Aorta (tissue), 5 donors: ENCODE measurements at places on chromosomes 2 and 18.

GRCh38 chr2:174924061-174924693 is 81.0 kb downstream of the CHN1 start:
- no peaks in the 10 kb centered on the region for H3K4me1 ChIP-seq
- DNase-seq, result no peak
- H3K27ac ChIP-seq, result no peak overlapping the region
- no peaks in the 10 kb centered on the region for H3K36me3 ChIP-seq
- no peaks in the 10 kb centered on the region for H3K27me3 ChIP-seq

- H3K27me3 ChIP-seq, result no peaks in the 10 kb centered on the region
- H3K4me3 ChIP-seq, result no peak overlapping the region
- no peaks in the 10 kb centered on the region for H3K4me1 ChIP-seq
Observed at GRCh38 chr2:10400002-10400401, 48.1 kb downstream of the ODC1 start.

DNA sequence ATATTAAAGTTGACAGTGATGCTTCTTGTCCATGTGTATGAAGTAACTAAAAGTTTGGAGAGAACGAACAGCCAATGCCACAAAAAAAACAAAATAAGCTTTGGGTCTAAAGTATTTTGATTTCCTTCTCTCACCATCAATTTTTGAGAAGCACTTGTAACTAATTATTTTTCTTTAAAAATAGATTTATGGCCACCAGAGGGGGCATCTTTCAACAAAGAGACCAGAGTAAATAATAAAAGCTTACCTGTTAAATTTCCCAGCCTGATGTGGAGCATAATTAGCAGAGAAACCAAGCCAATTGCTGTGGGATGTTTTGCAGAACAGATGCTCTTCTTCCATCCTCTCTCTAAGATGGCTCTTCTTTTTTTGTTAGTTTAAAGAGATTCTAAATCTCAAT is 29.0 kb downstream of the LINC00305 start:
- H3K4me1 ChIP-seq, result no peaks in the 10 kb centered on the region
- no peaks in the 10 kb centered on the region for H3K27me3 ChIP-seq
- H3K27ac ChIP-seq, result no peak overlapping the region
- no peak overlapping the region for H3K4me3 ChIP-seq
- no peaks in the 10 kb centered on the region for H3K36me3 ChIP-seq

- no peaks in the 10 kb centered on the region for H3K4me1 ChIP-seq
- H3K36me3 ChIP-seq, result no peaks in the 10 kb centered on the region
- no peaks in the 10 kb centered on the region for H3K27me3 ChIP-seq
- H3K27ac ChIP-seq, result no peak overlapping the region
Observed at GRCh38 chr18:29693334-29693733, 1349.2 kb downstream of the DSC3 start.

DNA sequence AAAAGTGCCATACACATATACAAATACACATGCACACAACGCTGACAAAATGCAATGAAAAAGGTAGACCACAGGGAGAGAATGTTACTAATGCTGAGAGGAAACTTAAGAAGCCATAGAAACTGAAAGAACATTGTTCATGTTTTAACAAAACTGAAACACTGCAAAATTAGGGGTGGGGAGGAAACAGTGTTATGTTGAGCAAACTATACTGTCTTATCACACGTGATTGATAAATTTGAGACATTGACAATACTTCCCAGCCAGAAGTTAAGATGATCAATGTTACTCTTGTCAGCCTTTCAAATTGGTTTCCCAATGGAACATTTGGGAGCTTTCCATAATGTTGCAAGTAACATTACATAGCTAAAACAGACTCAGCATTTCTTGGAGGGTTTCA is 165.5 kb downstream of the L3MBTL4 start:
- H3K4me3 ChIP-seq, result no peak overlapping the region
- no peaks in the 10 kb centered on the region for H3K27me3 ChIP-seq
- H3K36me3 ChIP-seq, result no peaks in the 10 kb centered on the region

GRCh38 chr2:180621941-180622918 is 358.2 kb upstream of the UBE2E3 start:
- no peak overlapping the region for H3K27ac ChIP-seq
- no peaks in the 10 kb centered on the region for H3K27me3 ChIP-seq
- no peak for DNase-seq
- no peaks in the 10 kb centered on the region for H3K36me3 ChIP-seq
- no peaks in the 10 kb centered on the region for H3K4me1 ChIP-seq
- no peak overlapping the region for H3K4me3 ChIP-seq

- peaks cover 9% of the 10 kb centered on the region for H3K4me1 ChIP-seq
- H3K36me3 ChIP-seq, result no peaks in the 10 kb centered on the region
- H3K27ac ChIP-seq, result no peak overlapping the region
- no peaks in the 10 kb centered on the region for H3K27me3 ChIP-seq
- no peak for DNase-seq
- H3K4me3 ChIP-seq, result no peak overlapping the region
Observed at GRCh38 chr2:65353046-65353445, 79.4 kb downstream of the SPRED2 start.

- no peaks in the 10 kb centered on the region for H3K36me3 ChIP-seq
- no peak for DNase-seq
- H3K4me1 ChIP-seq, result no peaks in the 10 kb centered on the region
- H3K27me3 ChIP-seq, result no peaks in the 10 kb centered on the region
- no peak overlapping the region for H3K4me3 ChIP-seq
Observed at GRCh38 chr2:101983928-101984327, 7.8 kb upstream of the IL1R2 start.

DNA sequence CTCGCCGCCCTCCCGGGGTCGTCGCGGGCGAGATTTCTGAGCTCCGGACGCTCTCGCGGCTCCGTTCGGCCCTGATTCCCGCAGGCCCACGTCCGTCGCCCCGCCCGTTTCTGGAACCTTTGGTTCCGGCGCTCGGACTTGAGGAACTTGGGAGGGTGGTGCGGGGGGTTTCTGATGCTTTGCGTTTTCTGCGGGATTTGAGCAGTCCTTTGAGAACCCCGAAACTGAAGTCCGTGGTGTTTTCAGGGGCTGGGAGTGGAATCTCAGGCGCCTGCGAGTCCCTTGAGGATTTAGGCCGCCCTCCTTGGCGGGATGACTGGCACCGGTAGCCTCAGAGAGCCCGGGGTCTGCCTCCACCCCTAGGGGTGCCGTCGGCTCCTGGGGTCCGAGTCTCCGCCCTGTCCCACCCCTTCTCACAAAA is 336 bp downstream of the THNSL2 start:
- no peak overlapping the region for H3K27ac ChIP-seq
- H3K27me3 ChIP-seq, result no peaks in the 10 kb centered on the region
- peak overlapping the region; percentile 99 for H3K4me3 ChIP-seq
- H3K4me1 ChIP-seq, result no peaks in the 10 kb centered on the region
- H3K36me3 ChIP-seq, result no peaks in the 10 kb centered on the region

GRCh38 chr2:102737431-102737830 is 24.4 kb upstream of the TMEM182 start:
- H3K4me3 ChIP-seq, result no peak overlapping the region
- no peaks in the 10 kb centered on the region for H3K4me1 ChIP-seq
- no peak overlapping the region for H3K27ac ChIP-seq
- H3K36me3 ChIP-seq, result no peaks in the 10 kb centered on the region

GRCh38 chr2:102021779-102022178 is 30.0 kb downstream of the IL1R2 start:
- H3K27me3 ChIP-seq, result no peaks in the 10 kb centered on the region
- no peaks in the 10 kb centered on the region for H3K4me1 ChIP-seq
- no peaks in the 10 kb centered on the region for H3K36me3 ChIP-seq

GRCh38 chr2:100019499-100019898 is 122.9 kb downstream of the AFF3 start:
- no peaks in the 10 kb centered on the region for H3K4me1 ChIP-seq
- no peaks in the 10 kb centered on the region for H3K36me3 ChIP-seq
- no peak for DNase-seq
- no peak overlapping the region for H3K4me3 ChIP-seq

GRCh38 chr2:9765611-9766531 is 77.4 kb upstream of the TAF1B start:
- no peak for DNase-seq
- no peak overlapping the region for H3K27ac ChIP-seq
- no peaks in the 10 kb centered on the region for H3K27me3 ChIP-seq
- H3K36me3 ChIP-seq, result no peaks in the 10 kb centered on the region
- H3K4me3 ChIP-seq, result no peak overlapping the region

GRCh38 chr18:68803356-68803755 is 5.5 kb downstream of the CCDC102B start:
- peaks cover 2% of the 10 kb centered on the region for H3K4me1 ChIP-seq
- H3K27ac ChIP-seq, result no peak overlapping the region
- H3K36me3 ChIP-seq, result no peaks in the 10 kb centered on the region
- H3K27me3 ChIP-seq, result no peaks in the 10 kb centered on the region
- DNase-seq, result peak; percentile 75
- no peak overlapping the region for H3K4me3 ChIP-seq

- no peaks in the 10 kb centered on the region for H3K27me3 ChIP-seq
- H3K36me3 ChIP-seq, result no peaks in the 10 kb centered on the region
- no peaks in the 10 kb centered on the region for H3K4me1 ChIP-seq
- DNase-seq, result no peak
- no peak overlapping the region for H3K27ac ChIP-seq
Observed at GRCh38 chr2:42359965-42360483, 993 bp downstream of the COX7A2L start.

DNA sequence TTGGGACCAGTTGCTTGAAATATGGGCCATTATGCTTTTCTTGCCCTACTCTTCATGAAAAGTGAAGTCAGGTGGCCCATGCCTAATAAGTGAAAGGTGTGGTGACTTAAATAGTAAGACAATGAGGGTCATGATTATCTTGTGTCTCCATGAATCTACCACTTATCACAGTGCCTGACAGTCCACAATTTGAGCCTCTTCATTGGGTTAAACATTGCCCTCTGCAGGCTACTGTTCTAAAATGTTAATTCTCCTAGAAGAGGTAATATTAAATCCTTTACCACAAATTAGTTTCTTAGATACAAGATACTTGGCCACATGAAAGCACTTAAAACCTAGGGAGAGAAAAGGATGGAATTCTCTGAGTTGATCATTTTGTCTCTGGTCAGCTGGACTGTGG is 4.0 kb downstream of the EGR4 start:
- H3K4me3 ChIP-seq, result no peak overlapping the region
- no peaks in the 10 kb centered on the region for H3K36me3 ChIP-seq
- no peaks in the 10 kb centered on the region for H3K4me1 ChIP-seq

DNA sequence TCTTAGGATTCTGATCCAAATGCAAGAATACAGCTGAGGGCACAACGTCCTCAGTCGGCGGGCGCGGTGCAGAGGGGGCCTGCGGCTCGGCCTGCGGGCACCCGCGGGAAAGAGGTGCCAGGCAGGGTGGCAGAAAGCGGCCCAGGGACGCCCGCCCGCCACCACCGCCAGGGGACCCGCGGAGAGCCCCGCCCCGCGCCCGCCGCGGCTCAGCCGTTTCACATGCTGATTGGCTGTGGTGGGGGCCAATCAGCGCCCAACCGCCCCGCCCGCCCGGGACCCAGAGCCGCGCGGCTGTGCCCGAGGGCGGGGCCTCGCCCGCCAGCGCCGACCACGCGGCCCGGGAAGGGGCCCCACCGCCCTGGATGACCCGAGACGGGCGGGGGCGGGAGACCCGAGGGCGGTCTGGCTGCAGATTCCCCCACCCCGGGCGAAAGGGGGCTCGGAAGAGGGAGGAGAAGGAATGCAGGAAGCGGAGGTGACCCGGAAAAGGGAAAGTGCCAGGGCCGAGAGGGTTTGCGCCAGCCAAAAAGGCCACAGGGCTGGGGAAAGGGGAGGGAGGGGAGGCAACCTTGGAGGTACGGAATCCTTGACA is 8.0 kb downstream of the IRS1 start:
- no peaks in the 10 kb centered on the region for H3K36me3 ChIP-seq
- no peaks in the 10 kb centered on the region for H3K4me1 ChIP-seq
- peak overlapping the region; percentile 94 for H3K27ac ChIP-seq
- DNase-seq, result peak; percentile 96
- H3K4me3 ChIP-seq, result peak overlapping the region; percentile 76
- H3K27me3 ChIP-seq, result no peaks in the 10 kb centered on the region
